ENCODE measurements at places on chromosomes 1 and 21. TPM values are rescaled to one million over a fixed set of nuclear protein-coding genes. Genes with fewer than 3 reads are reported as not detected.

DNA sequence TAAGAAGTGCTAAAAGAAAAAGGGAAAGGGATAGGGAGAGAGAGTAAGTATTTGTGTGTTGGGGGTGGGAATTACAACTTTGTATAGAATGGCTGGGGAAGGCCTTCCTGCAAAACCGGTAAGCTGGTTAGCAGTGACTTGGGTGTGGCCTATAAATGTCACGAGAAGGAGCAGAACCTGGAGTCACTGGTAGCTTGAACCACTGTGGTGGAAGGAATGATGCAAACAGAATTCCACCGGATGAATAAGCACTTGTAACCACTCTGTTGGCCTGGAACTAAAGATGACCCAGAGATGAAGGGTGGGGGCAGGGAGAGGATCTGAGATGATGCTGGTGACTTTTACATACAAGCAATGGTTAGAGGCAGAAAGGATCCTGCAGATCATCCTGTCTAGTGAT lies 8.9 kb downstream of the XKR8 start:
- no peaks in the 10 kb centered on the region for H3K4me1 ChIP-seq
- H3K36me3 ChIP-seq: peaks cover 3% of the 10 kb centered on the region
- H3K4me3 ChIP-seq: no peak overlapping the region
- no peaks in the 10 kb centered on the region for H3K27me3 ChIP-seq

GRCh38 chr1:119467219-119467618 lies 39.8 kb upstream of the HSD3B1 start:
- H3K27ac ChIP-seq: no peak overlapping the region
- H3K36me3 ChIP-seq: no peaks in the 10 kb centered on the region
- no peak overlapping the region for H3K4me3 ChIP-seq
- no peaks in the 10 kb centered on the region for H3K4me1 ChIP-seq

DNA sequence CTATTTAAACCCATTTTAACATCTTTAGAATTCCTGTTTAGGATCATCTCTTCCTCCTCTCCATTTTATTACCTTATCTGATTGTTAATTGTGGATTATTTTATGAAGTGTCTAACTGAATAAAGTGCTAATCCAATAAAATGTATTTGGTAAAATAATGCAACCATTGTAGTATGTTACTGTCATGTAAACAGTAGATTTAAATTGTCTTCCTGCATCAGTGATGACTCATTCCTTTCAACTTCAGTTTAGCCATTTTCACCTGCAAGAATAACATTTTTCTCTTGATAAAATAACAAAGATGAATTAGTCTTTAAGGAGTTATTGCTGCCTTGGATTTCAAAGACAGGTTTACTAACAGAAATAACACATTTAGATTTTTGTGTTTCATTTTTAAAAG lies 5.4 kb downstream of the PPP2R5A start:
- no peak for DNase-seq
- H3K4me3 ChIP-seq: no peak overlapping the region
- H3K4me1 ChIP-seq: peaks cover 28% of the 10 kb centered on the region

- no peaks in the 10 kb centered on the region for H3K27me3 ChIP-seq
- H3K4me3 ChIP-seq: no peak overlapping the region
- no peak for DNase-seq
- H3K36me3 ChIP-seq: no peaks in the 10 kb centered on the region
- no peak overlapping the region for H3K27ac ChIP-seq
These were observed 23.3 kb downstream of the WNT2B start for GRCh38 chr1:112532064-112532463.

Gene ADAMTS4
- 28.6 TPM for total RNA-seq

Gene CRYZ
- 45.6 TPM for total RNA-seq
